ENCODE measurements at places on chromosomes 6 and 20.

GRCh38 chr6:152478377-152479010 lies 158.7 kb downstream of the SYNE1 start:
- DNase-seq, result no peak

DNA sequence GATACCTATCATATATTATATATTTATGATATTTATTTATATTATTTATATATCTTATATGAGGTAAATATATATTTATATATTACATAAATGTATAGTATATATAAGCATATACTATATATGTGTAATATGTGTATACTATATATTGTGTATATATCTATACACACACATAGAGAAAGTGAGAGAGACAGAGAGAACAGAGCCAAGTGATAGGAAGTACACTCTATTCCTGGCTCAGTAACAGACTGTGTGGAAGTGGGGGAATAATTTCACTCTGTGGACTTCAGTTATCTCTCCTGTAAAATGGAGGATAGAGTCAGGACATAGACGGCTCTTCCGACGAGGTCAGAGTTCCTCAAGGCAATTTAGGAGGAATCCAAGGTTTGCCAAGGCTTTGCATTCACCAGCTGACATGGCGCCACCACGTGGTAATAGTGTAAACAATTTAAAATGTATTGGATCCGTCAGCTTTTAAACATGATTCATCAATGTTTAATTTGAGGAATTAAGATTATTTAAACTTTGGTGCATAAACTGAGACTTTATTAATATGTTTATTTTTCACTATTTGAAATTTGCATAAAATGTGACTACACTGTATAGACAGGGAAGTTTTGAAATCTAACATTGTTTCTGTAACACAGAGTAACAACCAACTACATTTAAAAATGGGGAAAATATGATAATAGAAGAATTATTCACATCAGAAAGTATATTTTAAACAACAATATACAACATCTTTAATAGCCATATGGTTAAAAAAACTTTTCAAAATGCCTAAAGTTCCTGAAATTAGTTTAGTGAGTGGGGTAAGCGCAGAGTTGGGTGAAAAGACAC lies 75.4 kb upstream of the TMEM244 start:
- DNase-seq, result peak; percentile 55

GRCh38 chr6:140921366-140922226 lies 1211.1 kb upstream of the GJE1 start:
- DNase-seq, result peak; percentile 2

GRCh38 chr6:10554826-10555225 lies 33.7 kb downstream of the GCNT2 start:
- no peak for DNase-seq

DNA sequence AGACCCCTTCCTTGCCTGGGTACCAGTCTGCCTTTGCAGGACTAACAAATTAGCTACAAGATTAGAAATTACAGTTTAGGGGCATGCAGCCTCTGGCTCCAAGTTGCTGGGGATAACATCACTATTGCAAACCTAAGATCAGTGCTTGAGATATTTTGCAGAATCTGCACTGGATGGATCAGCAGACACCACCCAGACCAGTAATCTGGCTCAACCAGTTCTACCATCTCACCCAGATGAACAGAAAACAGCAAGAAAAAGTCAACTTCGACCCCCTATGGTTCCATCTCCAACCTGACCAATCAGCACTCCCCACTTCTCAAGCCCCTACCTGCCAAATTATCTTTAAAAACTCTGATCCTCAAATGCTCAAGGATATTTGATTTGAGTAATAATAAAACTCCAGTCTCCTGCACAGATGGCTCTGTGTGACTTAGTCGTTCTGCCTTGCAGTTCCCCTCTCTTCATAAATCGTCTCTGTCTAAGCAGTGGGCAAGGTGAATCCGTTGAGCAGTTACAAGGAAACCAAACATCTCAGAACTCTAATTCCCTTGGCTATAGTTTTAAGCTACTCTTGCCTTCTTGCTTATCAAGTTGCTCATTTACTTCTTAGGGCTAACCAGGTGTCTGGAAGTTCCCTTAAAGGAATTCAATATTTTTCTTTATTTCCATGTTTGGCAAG lies 16.1 kb upstream of the LMBRD1 start:
- no peak for DNase-seq

GRCh38 chr6:170522565-170523183 lies 30.4 kb downstream of the PSMB1 start:
- DNase-seq, result no peak

GRCh38 chr20:51064137-51064536 lies 41.2 kb upstream of the KCNG1 start:
- DNase-seq, result no peak

- no peak for DNase-seq
Measured at GRCh38 chr6:136726837-136727557, 65.3 kb downstream of the MAP3K5 start.

- no peak for DNase-seq
Measured at GRCh38 chr6:7131390-7131789, 23.6 kb downstream of the RREB1 start.

- DNase-seq, result no peak
Measured at GRCh38 chr6:105774247-105774646, 311.9 kb upstream of the PRDM1 start.

- no peak for DNase-seq
Measured at GRCh38 chr6:69980624-69981023, 114.3 kb downstream of the COL19A1 start.

DNA sequence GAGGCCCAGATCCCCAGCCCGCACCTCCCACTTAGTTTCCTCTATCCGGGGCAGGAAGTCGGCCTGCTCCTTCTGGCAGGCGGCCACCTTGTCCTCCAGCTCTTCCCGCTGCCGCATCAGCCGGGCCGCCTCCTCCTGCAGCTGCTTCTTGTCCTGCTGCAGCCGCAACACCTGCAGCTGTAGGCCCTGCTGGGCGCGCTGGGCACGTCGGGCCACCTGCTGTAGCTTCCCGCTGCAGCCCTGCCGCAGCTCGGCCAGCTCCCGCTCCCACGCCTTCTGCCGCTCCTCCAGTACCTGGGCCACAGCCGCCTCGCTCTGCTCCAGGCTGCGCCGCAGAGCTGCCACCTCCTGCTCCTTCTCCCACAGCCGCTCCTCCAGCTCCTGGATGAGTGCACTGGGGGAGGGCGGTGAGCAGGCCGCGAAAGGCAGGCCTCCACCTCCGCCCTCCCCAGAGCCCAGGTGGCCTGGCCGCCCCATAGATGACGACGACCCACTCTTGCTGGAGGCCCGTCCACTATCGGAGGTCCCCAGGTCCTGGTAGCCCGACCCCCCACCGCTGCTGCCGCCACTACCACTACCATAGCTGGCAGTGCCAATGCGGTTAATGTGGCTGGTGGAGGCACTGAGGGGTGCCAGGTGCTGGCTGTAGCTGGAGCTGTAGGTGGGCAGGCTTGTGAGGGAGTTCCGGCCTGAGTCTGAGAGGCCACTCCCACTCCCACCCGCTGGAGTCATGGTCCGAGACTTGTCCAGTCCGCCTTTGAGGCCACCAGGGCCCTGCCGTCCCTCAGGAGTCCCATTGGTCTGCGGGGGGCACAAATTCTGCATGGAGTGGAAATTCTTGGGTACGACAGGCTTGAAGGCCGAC lies 6.0 kb upstream of the FASTKD5 start:
- DNase-seq, result no peak

- no peak for DNase-seq
Measured at GRCh38 chr20:19265646-19266374, 53.4 kb downstream of the SLC24A3 start.

DNA sequence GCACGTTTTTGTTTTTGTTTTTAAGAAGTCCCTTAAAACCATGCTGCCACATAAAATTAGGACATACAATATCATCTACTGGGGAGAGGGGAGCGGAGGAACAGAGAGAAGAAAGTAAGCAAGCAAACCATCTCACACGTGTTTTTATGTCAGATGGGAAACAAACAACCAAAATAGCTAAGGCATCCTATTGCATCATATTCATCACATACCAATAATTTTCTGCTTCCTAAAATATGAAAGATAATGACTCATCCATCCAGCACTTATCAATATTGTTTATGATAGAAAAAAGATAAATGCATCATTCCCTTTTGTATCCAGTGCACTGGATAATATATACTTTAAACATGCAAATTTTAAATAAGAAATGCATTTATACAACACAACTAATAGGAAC lies 329.6 kb downstream of the RNGTT start:
- no peak for DNase-seq

- DNase-seq, result no peak
Measured at GRCh38 chr6:19879663-19880062, 42.5 kb downstream of the ID4 start.

DNA sequence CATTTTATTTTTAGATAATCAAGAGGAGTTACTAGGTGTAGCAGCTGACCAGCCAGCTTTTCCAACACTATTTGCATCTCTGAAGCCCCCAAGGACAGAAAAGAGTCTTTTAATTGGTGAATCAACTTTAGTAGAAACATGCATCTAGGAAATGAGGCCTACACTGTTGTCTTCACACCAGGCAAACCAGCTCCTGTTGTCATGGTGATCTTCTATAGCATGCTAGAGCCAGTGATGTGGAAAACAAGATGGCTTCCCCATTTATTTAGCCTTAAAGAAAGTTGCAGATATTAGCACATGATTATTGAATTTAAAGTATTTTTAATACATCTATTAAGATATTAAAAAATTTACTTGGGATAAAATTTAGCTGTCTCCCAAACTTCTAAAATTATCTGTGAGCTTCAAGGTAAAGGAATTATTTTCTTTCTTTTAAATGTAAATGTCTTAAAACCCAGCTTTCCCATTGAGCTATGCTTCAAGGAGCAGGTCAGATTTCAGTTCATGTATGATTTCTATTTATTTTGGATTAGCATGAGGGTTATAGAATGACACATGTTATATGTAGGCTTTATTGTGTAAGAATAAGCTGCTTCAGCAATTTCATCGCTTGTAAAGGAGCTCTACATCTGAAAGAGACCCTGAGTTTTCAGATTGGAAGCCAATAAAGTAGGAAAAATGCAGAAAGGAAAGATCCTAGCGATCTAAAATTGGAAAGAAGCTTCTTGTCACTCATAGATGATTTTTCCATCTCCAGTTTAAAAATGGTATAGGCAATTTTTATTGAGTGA lies 564.9 kb upstream of the CITED2 start:
- no peak for DNase-seq

- peak; percentile 5 for DNase-seq
Measured at GRCh38 chr6:163170294-163170883, 244.1 kb upstream of the QKI start.

DNA sequence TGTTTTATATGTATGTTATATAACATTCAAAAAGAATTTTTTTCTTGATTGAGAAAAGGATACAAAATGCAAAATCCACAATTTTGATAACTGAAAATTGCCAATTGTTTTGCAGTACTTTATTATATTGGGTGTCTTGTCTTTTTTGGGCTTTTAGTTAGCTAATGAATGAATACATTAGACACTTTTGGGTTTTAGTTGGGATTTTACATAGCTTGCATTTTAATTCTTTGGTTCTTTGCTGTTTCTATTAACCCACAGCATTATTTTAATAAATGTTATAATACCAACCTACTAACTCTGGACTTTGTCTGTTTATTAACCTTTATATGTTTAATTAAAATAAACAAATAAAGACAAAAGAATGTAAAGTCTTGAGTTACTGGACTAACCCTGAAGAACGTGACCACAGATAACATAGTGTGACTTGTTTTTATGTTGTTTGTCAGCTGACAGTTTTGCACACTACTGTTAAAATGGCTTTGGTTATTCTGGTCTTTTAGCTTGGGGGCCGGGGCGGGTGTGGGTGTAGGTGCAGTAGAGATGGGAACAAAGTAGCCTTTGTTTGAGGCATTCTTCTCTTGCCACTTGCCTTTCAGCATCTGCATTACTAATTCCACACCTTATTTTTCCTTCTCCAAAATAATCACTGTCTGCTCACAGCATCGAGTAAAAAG lies 159.1 kb downstream of the QKI start:
- no peak for DNase-seq

GRCh38 chr6:162621246-162621645 lies 106.3 kb downstream of the PRKN start:
- peak; percentile 0 for DNase-seq

- DNase-seq, result no peak
Measured at GRCh38 chr20:53737396-53738038, 143.9 kb upstream of the ZNF217 start.

GRCh38 chr6:95923518-95923917 lies 92.3 kb upstream of the FUT9 start:
- DNase-seq, result no peak

DNA sequence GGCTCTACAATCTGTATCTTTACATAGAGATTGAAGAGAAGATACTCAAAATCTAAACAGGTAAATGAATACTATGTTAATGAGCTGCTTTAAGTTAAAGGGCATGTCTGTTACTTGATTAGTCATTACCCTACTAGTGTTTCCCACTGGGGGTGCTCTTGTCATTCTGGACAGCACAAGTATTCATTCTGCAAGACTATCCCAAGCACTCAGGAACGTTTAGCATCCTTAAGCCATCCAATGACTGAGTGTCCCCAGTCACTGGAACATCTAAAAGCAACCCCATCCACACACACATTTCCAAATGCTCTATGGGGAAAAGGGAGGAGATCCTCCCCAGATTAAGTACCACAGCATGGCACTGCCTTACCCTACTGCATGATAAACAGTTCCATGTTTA lies 25.7 kb downstream of the EZR start:
- peak; percentile 43 for DNase-seq
